ENCODE measurements at places on chromosomes 4 and X. TPM values are rescaled to one million over a fixed set of nuclear protein-coding genes. Genes with fewer than 3 reads are reported as not detected.

Gene ZNF81
- total RNA-seq, result 15.6 TPM

Gene CCDC110
- 3.7 TPM for total RNA-seq

Gene IQCM
- not detected for total RNA-seq

Gene GUCY1B1
- total RNA-seq, result 33.1 TPM

Gene ADD1
- total RNA-seq, result 304 TPM

Gene GABRE
- 89.1 TPM for total RNA-seq

Gene CXorf38
- 16.0 TPM for total RNA-seq

Gene HS3ST1
- total RNA-seq, result 2.3 TPM

Gene GUF1
- 40.0 TPM for total RNA-seq

Gene LNX1
- 12.3 TPM for total RNA-seq

Gene HHIP
- 33.3 TPM for total RNA-seq

Gene KIT
- 87.7 TPM for total RNA-seq

Gene NPY2R
- total RNA-seq, result 1.3 TPM

Gene GEMIN8
- total RNA-seq, result 27.2 TPM

Gene TIGD4
- total RNA-seq, result 9.6 TPM

Gene USO1
- total RNA-seq, result 106 TPM

Gene PABPC4L
- 8.8 TPM for total RNA-seq

Gene PLAC1
- total RNA-seq, result not detected

Gene SCML1
- total RNA-seq, result 20.1 TPM

Gene CLDN34
- not detected for total RNA-seq

Gene ARAP2
- total RNA-seq, result 8.7 TPM

Gene VCX2
- total RNA-seq, result not detected

Gene MAGEB1
- total RNA-seq, result not detected

Gene IL1RAPL2
- total RNA-seq, result 5.1 TPM

Gene LAP3
- total RNA-seq, result 60.1 TPM

Gene KLHL13
- 36.2 TPM for total RNA-seq

Gene DRP2
- 3.7 TPM for total RNA-seq

Gene RNF128
- 0.38 TPM for total RNA-seq

Gene MAGEA2
- not detected for total RNA-seq

Gene TCEAL9
- total RNA-seq, result 84.4 TPM

Gene ARSD
- 31.8 TPM for total RNA-seq

Gene SPIN4
- 21.0 TPM for total RNA-seq

Gene HELT
- total RNA-seq, result 1.0 TPM

Gene PCDH19
- 28.6 TPM for total RNA-seq

Gene LRRC66
- 0.66 TPM for total RNA-seq

Gene RBM10
- 47.9 TPM for total RNA-seq

Gene PNMA6A
- total RNA-seq, result 11.5 TPM

Gene CTAG2
- total RNA-seq, result not detected

Gene UGT2B7
- total RNA-seq, result 0.71 TPM

Gene TMPRSS11D
- 0.71 TPM for total RNA-seq

Gene SMIM43
- total RNA-seq, result 3.2 TPM

Gene TMEM255A
- 3.4 TPM for total RNA-seq

Gene EFNB1
- 37.2 TPM for total RNA-seq

Gene DSPP
- total RNA-seq, result 0.05 TPM

Gene ADAD1
- total RNA-seq, result not detected

Gene F11
- total RNA-seq, result 0.44 TPM

Gene CSAG1
- not detected for total RNA-seq

Gene EGFL6
- 75.3 TPM for total RNA-seq
